ENCODE measurements at places on chromosomes 5 and 9. TPM values are rescaled to one million over a fixed set of nuclear protein-coding genes. Genes with fewer than 3 reads are reported as not detected.

Gene SPATA31A6
- polyA plus RNA-seq = not detected

Gene RBM22
- polyA plus RNA-seq = 74.3 TPM

Gene KCNMB1
- 0.95 TPM for polyA plus RNA-seq

Gene PCDHGB5
- polyA plus RNA-seq = 8.6 TPM

Gene EHMT1
- 76.3 TPM for polyA plus RNA-seq

Gene ZCCHC7
- polyA plus RNA-seq = 28.3 TPM

Gene TLX3
- not detected for polyA plus RNA-seq

Gene PAXX
- 39.3 TPM for polyA plus RNA-seq

Gene TMEM252
- 8.1 TPM for polyA plus RNA-seq

Gene GRM6
- 0.69 TPM for polyA plus RNA-seq

Gene ARSK
- polyA plus RNA-seq = 12.7 TPM

Gene MARVELD2
- polyA plus RNA-seq = 24.4 TPM

Gene PNPLA7
- 5.1 TPM for polyA plus RNA-seq

Gene IDNK
- 11.3 TPM for polyA plus RNA-seq

Gene SSBP2
- 84.4 TPM for polyA plus RNA-seq

Gene ANGPTL2
- 11.1 TPM for polyA plus RNA-seq

Gene C9
- polyA plus RNA-seq = 0.27 TPM

Gene SPINK5
- polyA plus RNA-seq = 0.50 TPM

Gene FIBCD1
- 0.56 TPM for polyA plus RNA-seq

Gene DPP7
- 30.6 TPM for polyA plus RNA-seq

Gene MCIDAS
- 0.79 TPM for polyA plus RNA-seq

Gene TOR4A
- polyA plus RNA-seq = 4.4 TPM

DNA sequence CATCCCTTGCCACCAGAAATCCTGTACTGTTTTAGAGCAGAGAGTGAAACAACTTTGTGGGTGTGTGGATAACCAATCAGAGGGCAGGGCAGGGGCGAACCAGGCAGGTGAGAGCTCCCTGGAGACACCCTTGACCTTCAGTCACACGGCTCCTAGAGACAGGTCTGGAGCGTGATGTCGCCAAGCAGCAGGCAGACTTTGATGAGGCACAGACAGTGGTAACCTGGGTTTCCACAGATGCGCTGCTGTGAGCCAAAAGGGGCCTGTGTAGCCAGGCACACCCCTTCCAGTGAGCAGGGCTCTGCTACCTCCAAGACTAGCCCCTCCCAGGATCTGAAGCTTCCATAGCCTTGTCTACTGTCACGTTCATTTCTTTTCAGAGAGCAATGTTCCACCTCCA is 317.8 kb upstream of the ADCY2 start:
- DNase-seq = no peak

GRCh38 chr5:5650242-5650641 is 227.8 kb downstream of the ICE1 start:
- no peak for DNase-seq

- no peak for DNase-seq
These were observed 101.9 kb downstream of the NLN start for GRCh38 chr5:65823845-65824445.

DNA sequence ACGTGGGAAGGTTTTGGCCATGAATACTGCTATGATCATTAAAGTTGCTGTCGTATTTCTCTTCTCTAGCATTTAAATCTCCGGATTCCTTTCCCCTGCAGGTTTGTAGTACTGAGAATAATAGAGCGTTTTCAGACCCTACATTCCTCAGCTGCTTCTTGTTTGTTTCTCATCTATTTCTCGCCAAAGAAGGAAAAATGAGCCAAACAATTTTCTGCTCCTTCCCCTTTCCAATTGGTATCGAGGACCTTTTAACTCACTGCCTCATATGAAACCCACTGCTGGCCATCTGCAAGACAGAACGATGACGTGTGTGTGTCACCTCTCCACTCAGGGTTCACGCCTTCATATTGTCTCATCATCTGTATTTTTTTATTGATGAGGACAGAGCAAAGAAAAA is 689.4 kb upstream of the WWC1 start:
- DNase-seq = no peak

DNA sequence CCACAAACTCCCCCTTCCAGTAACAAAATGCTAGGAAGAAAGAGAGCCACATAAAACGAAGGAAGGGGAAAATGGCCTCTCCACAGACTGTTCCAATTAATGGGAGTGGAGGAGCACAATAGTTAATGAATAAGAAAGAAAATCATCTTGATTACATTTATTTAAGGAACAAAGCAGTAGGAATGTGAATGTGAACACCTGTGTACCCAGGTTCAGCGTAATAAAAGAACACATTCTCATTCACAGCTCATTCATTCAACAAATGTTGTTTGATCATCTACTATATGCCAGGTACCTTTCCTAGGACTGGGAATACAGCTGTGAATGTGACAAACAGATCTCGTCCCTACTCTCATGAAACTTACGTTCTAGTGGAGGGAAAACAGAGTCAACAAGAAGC is 35.7 kb downstream of the SIL1 start:
- no peak for DNase-seq

GRCh38 chr5:143693651-143694252 is 118.2 kb upstream of the HMHB1 start:
- DNase-seq = no peak

GRCh38 chr5:96975656-96976055 is 39.8 kb downstream of the LNPEP start:
- no peak for DNase-seq

GRCh38 chr5:33371660-33372059 is 69.1 kb upstream of the TARS1 start:
- no peak for DNase-seq

GRCh38 chr5:149044453-149045088 is 18.3 kb downstream of the SH3TC2 start:
- no peak for DNase-seq

DNA sequence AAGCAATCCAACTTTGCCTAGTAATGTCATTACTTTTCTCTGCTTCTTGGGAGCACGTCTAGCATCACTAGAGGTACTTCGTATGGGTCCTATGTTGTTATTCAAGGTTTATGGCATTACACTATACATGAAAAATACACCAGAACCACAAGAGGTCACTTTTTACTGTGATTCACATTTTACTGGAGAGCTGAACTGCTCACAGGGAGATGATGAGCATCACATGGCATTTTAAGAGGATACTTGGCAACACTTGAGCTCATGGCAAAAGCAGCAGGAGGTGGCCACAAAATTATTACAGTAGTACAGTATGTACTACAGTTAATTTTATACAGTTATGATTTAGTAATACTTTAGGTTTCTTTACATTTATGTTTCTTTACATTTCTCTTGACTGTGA is 223.4 kb downstream of the PARP8 start:
- DNase-seq = no peak

- no peak for DNase-seq
These were observed 6.6 kb downstream of the PCBD2 start for GRCh38 chr5:134911285-134912206.

GRCh38 chr5:170182491-170182890 is 50.3 kb upstream of the C5orf58 start:
- DNase-seq = no peak

GRCh38 chr5:149265597-149265996 is 6.1 kb upstream of the AFAP1L1 start:
- DNase-seq = no peak

- DNase-seq = no peak
These were observed 220.8 kb downstream of the PLK2 start for GRCh38 chr5:58239045-58239444.

- DNase-seq = no peak
These were observed 36.7 kb downstream of the ARHGAP26 start for GRCh38 chr5:142806841-142807267.

DNA sequence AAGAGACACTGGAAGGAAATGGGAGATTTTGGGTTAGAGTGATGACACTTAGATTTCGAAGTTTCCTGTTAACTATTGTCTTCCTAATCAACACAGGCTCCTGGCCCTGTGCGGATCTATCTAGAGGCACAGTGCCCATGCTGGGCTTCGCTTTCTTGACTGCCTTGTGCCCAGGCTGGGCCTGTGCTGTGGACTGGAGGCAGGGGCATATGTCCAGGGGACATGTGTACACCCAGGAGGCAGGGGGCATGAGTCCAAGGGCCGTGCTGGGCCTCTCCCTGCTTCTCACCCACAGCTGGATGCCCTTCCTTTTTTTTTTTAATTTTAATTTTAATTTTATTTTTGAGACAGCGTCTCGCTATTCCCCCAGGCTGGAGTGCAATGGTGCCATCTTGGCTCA is 37.6 kb downstream of the EHMT1 start:
- no peak for DNase-seq

DNA sequence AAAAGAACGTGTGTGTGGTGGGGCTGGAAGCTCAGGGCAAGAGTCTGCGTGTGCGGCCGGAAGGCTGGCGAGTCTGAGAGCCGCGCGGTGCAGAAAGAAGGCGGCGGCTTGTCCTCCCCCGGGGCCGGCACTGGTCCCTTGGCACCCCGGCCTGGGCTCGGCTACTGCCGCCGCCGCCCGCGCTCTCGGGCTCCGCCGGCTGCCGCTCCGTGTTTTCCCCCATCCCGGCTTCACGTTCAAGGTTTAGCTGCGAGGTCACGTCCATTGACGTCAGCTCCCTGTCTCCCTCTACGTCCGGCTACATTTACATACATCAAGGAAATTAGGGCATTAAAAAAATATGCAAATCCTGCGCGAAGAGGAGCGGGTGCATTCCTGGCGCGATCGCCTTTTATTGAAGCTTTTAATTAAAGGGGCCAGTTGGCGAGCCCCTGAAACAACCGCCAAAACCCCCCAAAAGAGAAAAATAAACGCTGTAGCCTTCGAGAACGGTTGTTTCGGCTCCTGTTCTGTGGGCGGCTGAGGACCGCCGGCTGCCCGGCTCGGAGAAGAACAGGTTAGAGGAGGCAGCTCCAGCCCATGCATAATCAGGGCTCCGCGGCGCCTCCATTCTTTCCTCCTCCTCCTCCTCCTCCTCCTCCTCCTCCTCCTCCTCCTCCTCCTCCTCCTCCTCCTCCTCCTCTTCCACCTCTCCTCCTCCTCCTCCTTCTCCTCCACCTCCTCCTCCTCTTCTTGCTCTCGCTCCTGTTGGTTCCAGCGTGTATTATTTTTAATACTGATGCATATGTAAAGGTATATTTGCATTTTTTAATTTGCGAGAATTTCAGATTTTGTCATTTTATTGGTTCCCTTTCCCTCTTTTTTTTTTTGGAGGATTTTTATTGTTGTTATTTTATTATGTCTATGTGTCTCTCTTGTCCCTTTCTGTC is 207.0 kb downstream of the MEF2C start:
- DNase-seq = no peak

GRCh38 chr9:36092509-36093215 is 43.9 kb upstream of the GLIPR2 start:
- DNase-seq = no peak

GRCh38 chr5:17401470-17402288 is 96.4 kb upstream of the TAF11L2 start:
- no peak for DNase-seq

DNA sequence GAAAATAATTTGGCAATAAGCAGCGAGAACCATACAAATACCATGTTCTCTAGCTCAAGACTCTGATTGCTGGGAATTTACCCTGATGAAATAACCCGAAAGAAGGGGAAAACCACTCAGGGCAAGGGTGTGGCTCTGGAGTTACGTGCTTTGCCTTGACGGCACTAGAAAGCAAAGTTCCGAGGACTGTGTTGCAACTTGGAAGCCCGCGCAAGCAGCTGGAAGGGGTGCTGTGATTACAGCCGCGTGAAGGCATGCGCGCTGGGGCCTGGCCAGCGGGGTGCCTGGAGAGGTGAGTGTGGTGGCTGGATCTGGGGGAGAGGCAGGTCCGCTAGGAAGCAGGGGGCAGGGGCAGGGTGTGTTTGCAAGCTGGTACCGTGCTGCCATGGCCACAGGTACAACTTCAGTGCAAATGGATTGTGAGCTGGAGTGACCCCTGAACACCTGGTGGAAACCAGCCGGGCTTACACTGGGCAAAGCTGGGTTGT is 52.6 kb upstream of the CNOT6 start:
- DNase-seq = no peak

DNA sequence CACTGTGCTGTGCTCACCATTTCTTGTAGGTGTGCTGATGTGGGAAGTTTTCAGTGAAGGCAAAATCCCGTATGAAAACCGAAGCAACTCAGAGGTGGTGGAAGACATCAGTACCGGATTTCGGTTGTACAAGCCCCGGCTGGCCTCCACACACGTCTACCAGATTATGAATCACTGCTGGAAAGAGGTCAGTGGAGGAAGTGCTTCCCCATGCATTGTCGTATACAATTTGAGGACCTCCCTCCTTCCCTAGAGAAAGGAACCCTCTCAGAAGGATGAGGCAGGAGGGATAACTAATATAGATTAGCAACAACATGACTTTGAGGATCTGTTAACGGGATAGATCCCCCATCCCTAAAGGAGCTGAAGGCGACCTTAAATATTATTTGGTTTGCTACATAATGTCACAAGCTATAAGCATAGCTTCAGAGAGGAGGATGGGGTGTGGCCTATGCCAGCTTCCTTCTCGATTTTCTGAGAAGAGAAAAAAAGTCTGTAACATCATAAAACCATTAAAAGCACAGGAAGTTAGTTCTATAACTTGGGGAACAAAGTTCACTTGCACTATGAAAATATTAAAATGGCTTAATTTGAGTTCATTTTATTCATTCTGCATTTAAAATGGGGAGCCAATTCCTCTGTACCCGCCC is 17.0 kb upstream of the CYFIP2 start:
- no peak for DNase-seq

GRCh38 chr5:45521067-45521466 is 175.1 kb downstream of the HCN1 start:
- peak; percentile 0 for DNase-seq

GRCh38 chr5:53360811-53361210 is 119.6 kb upstream of the FST start:
- no peak for DNase-seq

- no peak for DNase-seq
These were observed 719.3 kb upstream of the ZNF608 start for GRCh38 chr5:125465703-125466102.

GRCh38 chr9:24545285-24545684 is 412 bp downstream of the IZUMO3 start:
- no peak for DNase-seq

- DNase-seq = no peak
These were observed 107.9 kb downstream of the INVS start for GRCh38 chr9:100206899-100207298.

- no peak for DNase-seq
These were observed 7.7 kb upstream of the HAVCR2 start for GRCh38 chr5:157116483-157116954.

GRCh38 chr9:99867968-99868367 is 38.5 kb upstream of the STX17 start:
- DNase-seq = no peak

DNA sequence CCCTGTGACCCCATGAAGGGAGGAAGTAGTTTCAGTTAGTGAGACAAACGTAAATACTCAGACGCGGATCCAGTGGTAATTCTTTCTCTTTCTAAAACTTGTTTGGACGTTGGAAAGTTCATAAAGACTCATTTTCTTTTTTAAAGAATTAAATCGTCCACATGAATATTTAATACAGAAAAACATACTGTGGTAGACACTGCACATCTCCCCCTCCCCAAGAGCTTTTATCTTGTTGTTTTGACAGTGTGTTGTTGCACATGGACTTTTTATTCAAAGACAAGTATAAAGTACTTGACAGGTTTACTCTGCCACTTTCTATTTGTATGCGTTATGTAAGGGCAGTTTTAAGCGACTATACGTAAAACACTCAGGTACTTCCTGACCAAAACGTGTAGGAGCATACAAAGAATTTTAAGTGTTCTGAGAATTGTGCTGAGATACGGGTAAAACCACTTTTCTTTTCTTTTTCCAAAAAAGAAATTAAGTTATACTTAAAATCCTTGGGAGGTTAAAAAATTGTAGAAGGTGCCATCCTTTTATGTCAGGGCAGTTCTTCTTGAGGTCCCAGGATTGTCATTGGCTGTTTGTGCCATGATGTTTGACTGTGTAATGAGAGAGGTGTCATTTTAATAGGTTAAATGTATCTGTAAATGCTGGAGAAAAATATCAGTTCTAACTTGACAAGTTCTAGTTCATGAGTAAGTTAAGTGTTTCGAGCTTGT is 1.3 kb downstream of the NIPBL start:
- peak; percentile 12 for DNase-seq
